Upper lobe of left lung (tissue), 6 donors: ENCODE measurements at places on chromosomes 5 and 9. TPM values are rescaled to one million over a fixed set of nuclear protein-coding genes. Genes with fewer than 3 reads are reported as not detected.

GRCh38 chr5:32302835-32303754 is 9.6 kb downstream of the MTMR12 start:
- no peak overlapping the region for H3K4me3 ChIP-seq
- peaks cover 17% of the 10 kb centered on the region for H3K4me1 ChIP-seq
- H3K27ac ChIP-seq: peak overlapping the region; percentile 51
- H3K36me3 ChIP-seq: no peaks in the 10 kb centered on the region
- DNase-seq: no peak
- no peaks in the 10 kb centered on the region for H3K27me3 ChIP-seq

DNA sequence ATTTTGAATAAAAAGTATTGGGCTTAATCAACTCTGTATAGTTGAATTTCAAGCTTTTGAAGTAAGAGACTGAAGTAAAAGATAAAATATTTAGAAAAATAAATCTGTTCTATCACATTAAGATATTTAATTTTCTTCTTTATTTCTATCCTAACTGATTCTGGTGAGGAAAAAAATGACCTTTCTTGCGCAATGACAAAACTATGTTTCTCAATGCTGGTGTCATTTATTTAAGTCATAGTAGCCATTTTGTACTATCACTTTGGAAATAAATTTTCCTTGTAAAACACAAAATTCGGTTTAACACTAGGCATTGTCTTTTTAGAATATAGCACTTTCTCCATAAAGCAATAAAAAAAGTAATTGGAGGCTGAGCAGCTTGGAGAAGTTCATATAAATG is 728.0 kb downstream of the CDH9 start:
- H3K36me3 ChIP-seq: no peaks in the 10 kb centered on the region
- H3K27me3 ChIP-seq: no peaks in the 10 kb centered on the region
- H3K4me3 ChIP-seq: no peak overlapping the region

DNA sequence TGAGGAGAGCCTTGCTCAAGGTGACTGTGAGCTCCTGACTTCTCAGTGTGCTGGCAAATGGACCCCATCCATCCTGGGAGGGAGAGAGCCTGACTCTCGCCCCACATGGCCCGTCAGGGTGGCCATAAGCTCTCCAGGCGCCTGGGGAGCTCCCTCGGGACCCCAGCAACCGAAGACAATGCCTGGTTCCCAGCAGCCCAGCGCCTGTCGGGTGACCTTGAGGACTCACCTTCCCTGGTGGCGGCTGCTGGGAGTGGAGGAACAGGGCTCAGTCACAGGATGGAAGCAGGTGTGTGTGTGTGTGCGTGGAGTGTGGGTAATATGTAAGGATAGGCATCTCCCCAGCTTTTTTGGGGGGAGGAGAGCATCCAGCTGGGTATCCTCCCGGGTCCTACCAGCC is 190.3 kb downstream of the MELK start:
- H3K27ac ChIP-seq: no peak overlapping the region
- no peaks in the 10 kb centered on the region for H3K36me3 ChIP-seq
- no peaks in the 10 kb centered on the region for H3K27me3 ChIP-seq
- no peak for DNase-seq
- no peak overlapping the region for H3K4me3 ChIP-seq

GRCh38 chr9:111186021-111186530 is 143.9 kb downstream of the OR2K2 start:
- no peaks in the 10 kb centered on the region for H3K27me3 ChIP-seq
- no peaks in the 10 kb centered on the region for H3K4me1 ChIP-seq
- no peak for DNase-seq

- H3K4me3 ChIP-seq: no peak overlapping the region
- no peaks in the 10 kb centered on the region for H3K4me1 ChIP-seq
- H3K27me3 ChIP-seq: no peaks in the 10 kb centered on the region
- DNase-seq: peak; percentile 9
Measured at GRCh38 chr5:179225387-179225786, 119.9 kb downstream of the ADAMTS2 start.

DNA sequence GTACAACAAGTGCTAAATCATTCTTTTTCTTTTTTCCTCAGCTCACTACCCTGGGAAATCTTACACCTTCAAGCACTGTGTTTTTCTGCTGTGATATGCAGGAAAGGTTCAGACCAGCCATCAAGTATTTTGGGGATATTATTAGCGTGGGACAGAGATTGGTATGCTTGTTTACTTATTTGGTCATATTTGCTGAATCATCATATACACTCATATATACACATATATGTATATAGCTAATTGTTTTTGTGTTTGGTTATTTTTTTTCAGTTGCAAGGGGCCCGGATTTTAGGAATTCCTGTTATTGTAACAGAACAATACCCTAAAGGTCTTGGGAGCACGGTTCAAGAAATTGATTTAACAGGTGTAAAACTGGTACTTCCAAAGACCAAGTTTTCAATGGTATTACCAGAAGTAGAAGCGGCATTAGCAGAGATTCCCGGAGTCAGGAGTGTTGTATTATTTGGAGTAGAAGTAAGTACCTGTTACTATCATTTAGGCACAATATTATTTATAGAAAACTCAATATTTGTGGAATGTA is 10.4 kb downstream of the ISOC1 start:
- DNase-seq: no peak
- no peak overlapping the region for H3K4me3 ChIP-seq
- H3K4me1 ChIP-seq: no peaks in the 10 kb centered on the region
- H3K27me3 ChIP-seq: no peaks in the 10 kb centered on the region

GRXCR2 gene
- not detected for total RNA-seq

SLC6A7 gene
- total RNA-seq: not detected

CYLC2 gene
- total RNA-seq: not detected

MLLT3 gene
- total RNA-seq: 30.0 TPM

FGF1 gene
- 0.63 TPM for total RNA-seq

PCDHGA10 gene
- total RNA-seq: 3.0 TPM
